HT1080 (cell line): ENCODE measurements at places on chromosomes 4 and X.

GRCh38 chr4:166493924-166494345 lies 620.9 kb downstream of the TLL1 start:
- DNase-seq, result peak; percentile 50

- no peak for DNase-seq
Measured at GRCh38 chrX:134645936-134646543, 12.2 kb downstream of the PLAC1 start.

- no peak for DNase-seq
Measured at GRCh38 chr4:87857789-87858188, 25.0 kb downstream of the MEPE start.

DNA sequence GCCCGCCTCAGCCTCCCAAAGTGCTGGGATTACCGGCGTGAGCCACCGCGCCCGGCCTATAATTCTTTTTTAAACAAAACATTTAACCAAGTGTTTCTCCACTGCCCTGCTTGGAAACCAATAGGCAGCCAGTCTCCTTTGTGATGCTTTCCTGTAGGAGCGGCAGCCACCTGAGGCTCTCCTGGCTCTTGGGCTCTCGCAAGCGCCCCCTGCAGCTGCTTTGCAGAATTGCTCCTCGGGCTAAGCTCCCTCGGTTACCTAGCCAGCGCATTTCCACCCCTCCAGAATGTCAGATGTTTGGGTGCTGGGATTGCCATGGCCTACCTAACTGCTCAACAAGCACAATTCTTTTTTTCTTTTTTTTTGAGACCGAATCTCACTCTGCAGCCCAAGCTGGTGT lies 7.7 kb downstream of the S100P start:
- DNase-seq, result no peak

- no peak for DNase-seq
Measured at GRCh38 chrX:40043895-40044294, 53.9 kb downstream of the BCOR start.

DNA sequence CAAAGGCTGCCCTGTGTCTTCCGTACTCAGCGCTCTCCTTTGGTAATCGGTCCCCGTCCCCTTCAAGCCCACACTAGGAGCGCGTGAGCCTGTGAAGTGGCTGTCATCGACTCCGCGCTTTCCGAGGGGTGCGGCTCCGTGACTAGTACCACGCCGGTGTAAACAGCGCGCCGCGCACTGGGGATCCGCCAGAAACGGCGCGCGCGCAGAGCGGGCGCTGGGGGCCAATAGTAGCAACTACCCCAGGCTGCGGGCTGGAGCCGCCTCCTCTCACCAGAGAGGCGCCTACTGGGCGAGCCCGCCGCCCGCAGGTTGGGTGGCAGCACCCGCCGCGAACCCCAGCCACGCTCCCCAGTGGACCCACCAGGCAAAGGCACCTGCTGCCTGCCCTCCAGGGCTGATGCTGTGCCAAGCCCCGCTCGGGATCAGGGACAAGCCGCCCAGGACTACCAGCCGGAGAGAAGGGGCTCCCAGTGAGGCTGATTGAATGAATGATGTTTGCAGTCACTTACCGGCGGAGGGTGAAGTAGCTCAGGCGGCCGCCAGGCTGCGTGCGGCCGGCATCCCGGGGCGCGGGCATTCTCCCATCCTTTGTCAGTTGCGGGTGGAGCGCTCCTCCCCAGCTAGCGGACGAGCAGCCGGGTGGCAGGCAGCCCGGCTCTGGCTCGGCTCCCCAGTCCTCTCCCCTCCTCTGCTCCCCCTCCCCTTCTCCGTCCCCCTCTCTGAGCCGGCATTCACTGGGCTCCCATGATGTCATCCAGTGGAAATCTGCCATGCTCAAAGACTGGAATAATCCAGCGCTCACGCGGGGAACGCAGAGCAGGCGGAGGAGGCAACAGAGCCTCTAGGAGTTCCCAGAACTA lies 370.3 kb upstream of the SMIM31 start:
- no peak for DNase-seq

GRCh38 chrX:17027931-17028330 lies 81.5 kb downstream of the REPS2 start:
- DNase-seq, result no peak

DNA sequence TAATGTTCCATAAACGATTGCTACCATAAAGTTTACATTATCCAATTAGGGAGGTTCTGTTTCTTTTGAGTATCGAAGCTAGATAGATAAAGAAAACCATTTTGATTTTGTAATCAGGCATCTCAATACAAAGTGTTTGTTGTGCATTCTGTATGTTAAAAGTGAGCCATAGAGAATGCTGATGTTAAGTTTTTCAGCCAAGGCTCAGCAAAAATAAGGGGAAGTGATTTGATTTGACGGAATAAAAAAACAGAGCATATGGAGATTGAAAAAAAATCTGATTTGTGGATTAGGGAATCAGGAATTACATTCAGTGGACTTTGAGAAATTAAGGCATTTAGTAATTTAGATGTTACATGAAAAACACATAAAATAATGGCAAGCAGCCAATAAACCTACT lies 314.8 kb downstream of the PPP3CA start:
- no peak for DNase-seq

- DNase-seq, result no peak
Measured at GRCh38 chr4:175540732-175541131, 271.3 kb downstream of the GPM6A start.

DNA sequence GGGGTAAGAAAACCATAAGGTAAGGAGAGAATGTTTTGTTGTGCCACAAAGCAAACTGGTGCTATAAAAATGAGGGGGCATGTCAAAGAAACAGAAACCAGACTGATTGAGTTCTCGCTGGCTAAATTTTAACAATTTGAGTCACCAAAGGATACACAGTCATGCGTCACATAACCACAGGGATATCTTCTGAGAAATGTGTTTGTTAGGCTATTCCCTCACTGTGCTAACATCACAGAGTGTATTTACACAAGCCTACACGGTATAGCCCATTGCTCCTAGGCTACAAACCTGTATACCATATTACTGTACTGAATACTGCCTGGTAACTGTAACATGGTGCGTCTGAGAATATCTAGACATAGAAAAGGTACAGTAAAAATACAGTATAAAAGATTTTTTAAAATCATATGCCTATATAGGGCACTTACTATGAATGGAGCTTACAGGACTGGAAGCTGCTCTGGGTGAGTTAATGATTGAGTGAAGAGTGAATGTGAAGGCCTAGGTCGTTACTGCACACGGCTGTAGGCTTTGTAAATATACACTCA lies 50.1 kb downstream of the FBXW7 start:
- peak; percentile 87 for DNase-seq

- DNase-seq, result peak; percentile 38
Measured at GRCh38 chr4:7276515-7276914, 84.2 kb downstream of the SORCS2 start.

- DNase-seq, result no peak
Measured at GRCh38 chrX:69085151-69085550, 80.1 kb downstream of the PJA1 start.

- DNase-seq, result no peak
Measured at GRCh38 chrX:87661761-87662160, 144.2 kb downstream of the KLHL4 start.

DNA sequence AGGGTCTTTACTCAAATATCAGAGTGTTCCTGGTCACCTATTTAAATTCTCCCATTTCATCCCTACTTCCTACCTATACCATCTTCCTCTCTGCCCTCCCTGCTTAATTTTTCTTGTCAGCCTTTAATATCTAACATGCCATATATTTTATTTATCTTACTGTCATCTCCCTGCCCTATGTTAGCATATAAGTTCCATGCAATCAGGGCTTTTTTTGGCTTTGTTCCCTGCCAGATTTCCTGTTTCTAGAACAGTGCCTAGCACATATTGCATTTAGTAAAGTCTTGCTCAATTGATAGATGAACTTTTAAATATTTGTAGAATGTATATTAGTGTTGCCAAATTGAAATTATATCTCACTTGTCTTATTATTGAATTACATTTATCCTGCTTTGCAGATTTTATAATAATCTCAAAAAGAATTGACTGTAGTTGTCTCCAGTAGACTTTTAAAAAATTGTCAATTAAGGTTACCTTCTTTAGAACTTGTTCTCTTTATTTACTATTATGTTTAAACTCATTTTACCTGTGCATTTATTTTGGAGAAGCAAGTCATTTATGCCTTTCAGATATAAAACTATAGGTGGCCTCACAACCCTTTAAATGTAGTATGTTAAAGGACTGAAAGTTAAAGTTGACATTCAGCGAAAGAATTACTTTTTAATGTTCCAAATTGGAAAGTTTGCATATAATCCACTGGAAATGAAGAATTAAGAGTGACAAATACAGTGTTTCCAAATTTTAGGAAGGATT lies 108.2 kb upstream of the BMPR1B start:
- DNase-seq, result no peak

- DNase-seq, result no peak
Measured at GRCh38 chrX:149467461-149467860, 37.6 kb downstream of the IDS start.

DNA sequence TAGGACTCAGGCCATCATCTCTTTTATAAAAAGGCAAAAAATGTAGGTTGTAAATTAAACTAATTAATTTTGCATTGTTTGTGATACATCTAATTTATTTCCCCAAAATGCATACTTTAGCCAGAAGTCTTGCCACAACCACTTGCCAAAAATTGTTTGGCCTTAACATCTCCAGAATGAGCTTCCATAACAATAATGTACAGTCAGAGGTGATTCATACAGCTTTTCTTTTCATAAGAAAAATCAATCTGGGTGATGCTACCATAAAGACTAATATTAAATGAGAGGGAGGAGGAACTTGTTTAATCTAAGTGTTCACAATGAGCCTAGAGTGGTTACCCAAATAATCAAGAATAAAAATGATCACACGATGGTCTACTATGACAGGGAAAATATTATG lies 59.3 kb downstream of the AMMECR1 start:
- DNase-seq, result no peak

- no peak for DNase-seq
Measured at GRCh38 chr4:173910891-173911290, 372.6 kb downstream of the FBXO8 start.

- DNase-seq, result no peak
Measured at GRCh38 chr4:109574443-109574850, 14.4 kb downstream of the MCUB start.

DNA sequence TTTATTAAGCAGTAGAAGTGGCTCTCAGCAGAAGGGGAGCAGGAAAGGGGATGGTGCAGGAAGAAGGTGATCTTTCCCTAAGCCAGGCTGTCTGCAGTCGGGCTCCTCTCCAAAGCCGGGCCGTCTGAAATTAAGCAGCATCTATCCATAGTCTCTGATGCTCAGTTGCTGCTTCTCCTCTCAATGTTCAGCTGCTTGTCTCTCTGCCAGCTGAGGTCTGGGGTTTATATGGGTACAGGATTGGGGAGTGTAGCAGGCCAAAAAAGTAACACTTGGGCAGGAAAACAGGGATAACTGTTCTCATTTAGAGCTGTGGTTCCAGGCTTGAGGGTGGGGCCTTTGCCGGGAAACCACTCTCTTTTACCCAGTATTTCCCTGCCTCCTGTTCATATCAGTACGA lies 39.2 kb upstream of the CCKAR start:
- DNase-seq, result no peak

DNA sequence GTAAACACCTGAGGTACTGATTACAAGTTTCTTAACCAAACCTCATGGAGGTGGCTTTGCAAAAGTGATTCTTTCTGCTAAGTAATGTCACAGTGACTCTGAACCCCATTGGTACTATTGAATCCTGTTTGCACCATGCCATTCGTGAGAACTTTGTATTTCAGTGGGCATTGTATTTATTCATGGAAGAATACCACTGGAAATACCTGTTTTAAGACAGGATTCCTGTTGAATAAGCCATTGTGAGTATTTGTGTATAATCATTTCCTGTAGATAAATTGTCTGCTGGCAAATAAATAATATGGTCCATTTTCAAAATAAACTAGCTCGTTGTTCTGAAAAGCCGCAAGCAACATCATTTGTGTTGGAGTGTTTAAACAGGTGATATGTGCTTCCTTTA lies 136.4 kb upstream of the GUCY1A1 start:
- DNase-seq, result no peak

DNA sequence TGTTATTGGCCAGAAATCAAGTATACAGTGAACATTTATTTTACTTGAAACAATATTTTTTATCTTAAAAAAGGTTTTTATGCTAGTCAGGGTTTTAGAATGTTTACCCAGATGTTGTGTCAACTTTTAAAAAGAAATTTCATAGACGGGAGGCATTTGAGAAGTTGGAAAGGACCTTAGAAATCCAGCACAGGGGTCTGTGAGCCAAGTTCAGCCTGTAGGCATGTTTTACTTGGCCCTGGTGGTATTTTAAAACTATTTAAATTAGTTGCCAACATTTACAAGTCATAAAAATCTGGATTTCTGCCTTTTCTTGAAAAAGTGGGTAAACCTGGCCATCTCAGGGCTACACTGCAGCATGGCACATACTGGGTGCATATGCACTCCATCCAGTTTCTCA lies 25.5 kb upstream of the FHL1 start:
- no peak for DNase-seq

DNA sequence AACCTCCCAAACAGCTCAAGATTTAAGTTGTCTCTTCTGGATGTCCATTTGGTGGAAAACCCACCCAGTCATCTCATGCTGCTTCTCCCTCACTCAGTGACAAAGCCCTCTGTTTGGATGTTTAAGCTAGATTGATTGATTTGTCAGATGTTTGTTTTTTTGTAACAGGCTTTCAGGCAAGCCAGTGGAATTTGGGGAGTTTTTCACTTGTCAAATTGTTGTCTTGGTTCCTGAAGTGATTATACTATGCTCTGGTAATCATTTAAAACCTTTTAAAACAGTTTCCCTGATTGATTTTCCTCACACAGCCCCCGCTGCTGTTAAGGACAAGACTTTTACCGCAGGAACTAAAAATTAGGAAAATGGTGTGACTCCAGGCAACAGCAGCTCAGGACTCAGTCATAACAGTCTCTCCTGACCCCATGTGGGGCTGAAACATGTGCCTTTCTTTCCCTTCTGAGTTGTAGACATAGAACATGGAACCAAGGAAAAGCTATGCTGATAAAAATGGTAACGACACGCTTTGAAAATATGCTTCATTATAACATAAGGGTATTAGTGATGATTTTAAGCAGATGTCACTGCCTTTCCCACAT lies 40.8 kb upstream of the SETD7 start:
- no peak for DNase-seq

- DNase-seq, result no peak
Measured at GRCh38 chrX:111830571-111830970, 45.4 kb upstream of the TRPC5OS start.

DNA sequence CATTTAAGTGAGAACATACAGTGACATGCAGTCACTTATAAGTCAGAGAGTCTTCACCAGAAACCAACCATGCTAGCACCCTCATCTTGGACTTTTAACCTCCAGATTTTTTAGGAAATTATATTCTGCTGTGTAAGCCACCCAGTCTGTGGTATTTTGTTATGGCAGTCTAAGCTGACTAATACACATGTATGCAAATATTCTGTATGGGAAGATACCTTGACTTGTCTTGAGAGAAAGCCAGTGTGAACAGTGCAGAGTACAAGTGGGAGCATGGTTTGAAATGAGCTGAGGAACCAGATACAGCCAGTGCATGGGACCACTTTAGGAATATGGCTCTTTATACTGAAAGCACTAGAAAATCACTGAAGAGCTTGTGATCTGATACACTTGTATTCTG lies 110.4 kb upstream of the MAP9 start:
- no peak for DNase-seq
